ENCODE measurements at places on chromosomes 2 and 18. TPM values are rescaled to one million over a fixed set of nuclear protein-coding genes. Genes with fewer than 3 reads are reported as not detected.

Gene MAB21L4
- total RNA-seq: not detected

Gene KCNK3
- total RNA-seq: 5.0 TPM

Gene MTIF2
- total RNA-seq: 21.0 TPM

Gene CCDC74B
- 5.6 TPM for total RNA-seq

Gene NRBP1
- 82.9 TPM for total RNA-seq

Gene SESTD1
- total RNA-seq: 133 TPM

Gene RAX
- total RNA-seq: not detected

Gene STRN
- total RNA-seq: 38.5 TPM

Gene AGXT
- not detected for total RNA-seq

Gene LRRTM1
- total RNA-seq: 13.8 TPM

Gene CCDC148
- total RNA-seq: 15.7 TPM

Gene SCN7A
- 0.94 TPM for total RNA-seq

Gene PKDCC
- total RNA-seq: 30.0 TPM

Gene TWIST2
- not detected for total RNA-seq

Gene HOXD4
- total RNA-seq: not detected

Gene AQP12A
- not detected for total RNA-seq
